Inflammatory macrophage treated with lipopolysaccharide for 4 hours (primary cell): ENCODE measurements at places on chromosomes 7 and 10.

DNA sequence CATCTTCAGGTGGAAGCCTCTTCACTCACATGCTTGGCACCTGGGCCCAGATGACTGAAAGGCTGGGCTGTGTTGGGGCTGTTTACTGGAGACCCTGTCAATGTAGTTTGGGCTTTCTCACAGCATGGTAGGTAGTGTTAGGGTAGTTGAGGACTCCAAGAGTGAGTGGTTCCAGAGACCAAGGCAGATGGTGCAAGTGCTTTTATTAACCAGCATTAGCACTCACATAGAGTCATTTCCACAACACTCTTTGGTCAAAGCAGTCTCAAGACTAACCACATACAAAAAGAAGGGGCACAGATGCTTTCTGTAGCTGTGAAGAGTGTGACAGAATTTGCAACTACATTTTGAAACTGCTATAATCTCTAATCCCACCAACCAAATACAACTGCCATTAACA is 135.0 kb downstream of the RTKN2 start:
- no peak for DNase-seq

GRCh38 chr7:155533120-155533826 is 13.1 kb downstream of the CNPY1 start:
- DNase-seq, result no peak

GRCh38 chr7:100577103-100577502 is 3.4 kb upstream of the SAP25 start:
- no peak for DNase-seq

DNA sequence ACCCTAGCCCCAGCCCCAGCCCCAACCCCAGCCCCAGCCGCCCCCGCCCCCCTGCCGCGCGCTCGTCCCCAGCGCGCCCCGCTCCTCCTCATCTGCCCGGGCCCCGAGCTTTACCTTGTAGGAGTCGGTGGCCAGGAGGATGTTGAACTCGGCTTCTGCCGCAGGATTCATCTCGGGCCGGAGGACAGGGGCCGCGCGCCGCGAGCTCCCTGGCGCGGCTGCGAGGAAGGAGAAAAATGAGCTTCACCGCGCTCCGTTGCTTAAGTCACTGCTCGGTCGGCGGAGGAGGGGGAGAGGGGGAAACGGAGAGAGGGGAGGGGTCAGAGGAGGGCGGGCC is at the start of gene NAMPT:
NAMPT (minus strand) TSS at position 270 of the 337 bp plus-strand sequence; CDS start at position 171, 99 bp downstream.
- no peak for DNase-seq

DNA sequence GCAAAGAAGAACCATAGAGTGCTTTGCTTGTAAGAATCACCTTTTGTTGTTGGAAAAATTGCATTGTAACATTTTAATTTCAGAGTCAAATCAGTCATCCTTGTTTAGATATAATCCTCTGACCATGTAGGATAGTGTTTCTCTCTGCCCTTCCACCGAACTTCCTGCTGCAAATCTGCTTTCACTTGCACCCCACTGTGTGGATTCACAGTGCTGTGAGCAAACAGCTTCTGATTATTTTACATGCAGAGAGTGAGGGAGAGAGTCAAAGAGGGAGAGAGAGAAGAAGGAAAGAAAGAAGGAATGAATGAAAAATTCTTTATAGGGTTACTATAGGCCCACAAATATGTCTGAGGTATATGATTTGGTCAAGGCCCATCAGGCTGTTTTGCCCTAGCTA is 30.0 kb upstream of the SEM1 start:
- DNase-seq, result no peak

DNA sequence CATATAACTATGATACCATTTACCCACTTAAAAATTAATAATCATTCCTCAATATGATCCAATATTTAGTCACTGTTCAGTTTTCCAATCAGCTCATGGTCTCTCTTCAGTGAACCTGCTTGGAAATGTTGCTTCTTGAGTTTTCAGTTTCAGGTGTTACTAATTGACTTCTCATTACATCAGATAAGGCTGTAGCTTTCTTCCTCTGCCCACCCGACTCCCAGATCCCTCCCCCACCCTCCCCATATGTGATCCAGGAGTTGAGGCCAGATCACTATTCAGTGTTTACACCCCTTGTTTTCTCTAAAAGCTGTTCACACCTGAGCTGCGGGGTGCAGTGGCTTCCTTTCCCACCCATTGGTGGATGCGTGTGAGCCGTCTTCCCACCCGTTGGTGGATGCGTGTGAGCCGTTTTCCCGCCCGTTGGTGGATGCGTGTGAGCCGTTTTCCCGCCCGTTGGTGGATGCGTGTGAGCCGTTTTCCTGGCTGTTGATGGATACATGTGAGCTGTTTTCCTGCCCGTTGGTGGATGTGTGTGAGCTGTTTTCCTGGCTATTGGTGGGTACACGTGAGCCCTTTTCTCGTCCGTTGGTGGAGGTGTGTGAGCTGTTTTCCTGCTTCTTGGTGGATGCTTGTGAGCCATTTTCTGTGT is 3.2 kb upstream of the MTG1 start:
- no peak for DNase-seq

- DNase-seq, result no peak
Observed at GRCh38 chr10:85609509-85609908, 757.1 kb downstream of the GRID1 start.

GRCh38 chr7:137656850-137657232 is 189.9 kb downstream of the DGKI start:
- no peak for DNase-seq

DNA sequence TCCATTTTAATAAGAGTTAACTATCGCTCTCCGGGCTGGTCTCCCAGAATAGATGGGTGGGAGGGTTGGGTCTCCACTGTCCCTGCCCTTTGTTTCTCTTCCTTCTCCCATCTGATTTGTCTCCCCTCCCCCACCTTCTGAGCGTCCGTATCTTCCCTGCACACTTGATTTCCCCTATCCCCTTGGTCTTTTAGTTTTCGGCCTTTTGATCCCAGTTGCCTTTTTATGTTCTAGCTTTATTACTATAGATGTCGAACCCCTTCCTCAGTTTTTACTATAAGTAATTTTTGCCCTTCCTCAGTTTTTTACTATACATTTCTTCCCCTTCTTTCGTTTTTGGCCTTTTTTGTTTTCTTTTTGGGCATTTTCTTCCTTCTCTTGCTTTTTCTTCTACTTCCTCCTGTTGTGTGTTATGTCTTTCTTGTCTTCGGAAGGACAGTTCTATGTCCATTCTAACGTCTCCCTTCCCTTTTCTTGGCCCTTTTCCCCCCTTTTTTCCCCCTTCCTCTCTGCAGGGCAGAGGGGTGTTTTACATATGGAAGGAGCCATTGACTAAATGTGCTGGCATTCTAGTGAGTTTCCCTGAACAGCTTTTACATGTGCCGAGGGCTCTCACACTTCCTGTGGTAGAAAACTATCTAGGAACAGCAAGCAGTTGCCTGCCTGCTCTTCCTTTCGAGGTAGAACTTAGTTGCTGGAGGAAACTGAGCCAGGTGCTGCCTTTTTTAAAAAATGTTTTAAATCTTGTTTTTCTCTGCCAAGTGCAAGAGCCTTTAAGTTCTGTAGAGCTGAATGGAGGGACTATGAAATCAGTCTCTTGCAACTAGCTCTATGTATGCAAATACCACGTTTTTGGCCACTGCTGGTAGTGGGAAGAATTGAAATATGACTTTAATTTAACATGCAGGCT is 2.8 kb downstream of the TET1 start:
- no peak for DNase-seq

DNA sequence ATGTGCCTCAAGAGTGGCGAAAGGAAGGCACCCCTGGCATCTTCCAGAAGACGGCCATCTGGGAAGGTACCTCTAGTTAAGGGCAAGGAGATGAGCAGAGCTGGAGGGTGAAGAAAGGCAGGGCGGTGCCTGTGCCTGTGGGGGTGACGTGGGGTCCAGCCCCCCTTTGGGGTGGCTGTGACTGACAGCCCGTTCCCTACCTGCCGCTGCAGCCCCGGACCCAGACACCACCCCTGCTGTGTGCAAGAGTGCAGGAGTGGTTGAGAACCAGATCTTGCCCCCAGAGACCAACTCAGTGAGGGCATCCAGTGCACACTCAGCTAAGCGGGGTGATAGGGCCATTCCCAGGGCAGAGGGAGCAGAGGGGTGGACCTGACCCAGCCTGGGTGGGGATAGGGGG is 4.3 kb upstream of the MUC17 start:
- DNase-seq, result no peak

DNA sequence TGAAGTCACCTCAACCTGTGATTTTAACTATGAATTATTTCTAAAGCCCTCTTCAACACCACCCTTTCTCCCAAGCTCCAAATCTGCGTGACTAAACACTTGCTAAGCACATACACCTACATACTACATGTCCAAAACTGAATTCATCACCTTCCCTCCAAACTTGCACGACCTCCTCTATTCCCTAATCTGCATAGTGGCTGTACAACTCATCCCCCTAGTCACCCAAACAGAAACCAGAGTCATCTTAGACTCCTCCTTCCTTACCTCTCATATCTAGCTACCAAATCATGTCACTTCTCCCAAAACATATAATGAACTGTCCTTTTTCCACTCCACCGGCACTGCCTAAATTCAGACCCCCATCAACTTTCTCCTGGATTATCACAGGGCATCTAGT is 16.2 kb downstream of the ARHGAP21 start:
- no peak for DNase-seq

GRCh38 chr7:116113310-116113709 is 82.7 kb upstream of the TFEC start:
- DNase-seq, result no peak

GRCh38 chr10:115939101-115939854 is 333.7 kb downstream of the GFRA1 start:
- DNase-seq, result no peak

DNA sequence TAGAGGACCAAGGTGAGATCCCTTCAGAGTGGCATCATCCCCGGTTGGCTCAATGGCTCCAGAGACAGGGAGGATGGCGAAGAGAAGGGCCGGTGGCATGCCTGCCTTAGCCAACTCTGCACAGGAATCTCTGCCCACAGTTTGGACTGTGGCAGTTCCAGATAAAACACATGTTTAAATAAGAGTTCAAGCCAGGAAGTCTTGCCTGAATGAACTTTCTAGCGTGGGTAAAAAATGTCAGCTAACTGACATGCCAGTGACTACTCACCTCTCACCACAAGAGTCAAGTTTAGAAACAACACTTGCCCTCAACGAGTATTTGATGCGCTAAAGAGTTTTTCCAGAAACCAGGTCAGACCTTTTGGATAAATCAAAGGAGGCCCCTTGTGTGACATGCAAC is 3.0 kb downstream of the NOD1 start:
- DNase-seq, result no peak

DNA sequence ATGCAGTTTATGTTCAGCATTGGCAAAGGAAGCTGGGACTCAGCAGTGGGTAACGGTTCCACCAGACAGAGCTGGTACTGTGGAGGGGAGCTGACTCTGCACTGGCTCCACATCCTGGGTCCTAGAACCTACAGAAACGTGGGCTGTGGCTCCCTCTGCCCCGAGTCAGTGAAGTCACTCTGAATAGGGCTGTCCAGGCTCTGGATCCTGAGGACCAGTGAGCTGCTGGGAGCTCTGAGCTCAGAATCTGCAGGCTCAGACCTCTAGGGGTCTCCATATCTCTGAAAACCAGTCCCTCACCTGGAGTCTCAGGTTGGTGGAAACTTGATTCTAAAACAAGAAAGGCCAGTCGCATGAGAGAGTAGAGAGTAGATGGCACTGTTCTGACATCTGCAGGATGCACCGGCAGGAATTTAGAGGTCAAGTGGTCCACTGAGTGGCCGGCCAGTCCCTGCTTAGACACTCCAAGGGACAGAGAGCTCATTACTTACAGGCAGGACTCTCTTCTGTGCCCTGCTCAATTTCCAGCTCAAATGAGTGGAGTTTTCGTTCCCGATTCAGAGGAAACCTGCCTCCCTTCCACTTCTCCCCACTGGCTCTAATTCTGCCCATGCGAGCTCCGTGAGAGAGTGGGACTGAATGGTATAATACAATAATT is 18.6 kb downstream of the NPFFR1 start:
- no peak for DNase-seq

- no peak for DNase-seq
Observed at GRCh38 chr10:15546606-15547005, 173.1 kb downstream of the ITGA8 start.

- no peak for DNase-seq
Observed at GRCh38 chr10:71024490-71024889, 136.1 kb upstream of the PCBD1 start.
